Right ventricle myocardium superior (tissue), 1 donor: ENCODE measurements at places on chromosomes 3 and 15.

DNA sequence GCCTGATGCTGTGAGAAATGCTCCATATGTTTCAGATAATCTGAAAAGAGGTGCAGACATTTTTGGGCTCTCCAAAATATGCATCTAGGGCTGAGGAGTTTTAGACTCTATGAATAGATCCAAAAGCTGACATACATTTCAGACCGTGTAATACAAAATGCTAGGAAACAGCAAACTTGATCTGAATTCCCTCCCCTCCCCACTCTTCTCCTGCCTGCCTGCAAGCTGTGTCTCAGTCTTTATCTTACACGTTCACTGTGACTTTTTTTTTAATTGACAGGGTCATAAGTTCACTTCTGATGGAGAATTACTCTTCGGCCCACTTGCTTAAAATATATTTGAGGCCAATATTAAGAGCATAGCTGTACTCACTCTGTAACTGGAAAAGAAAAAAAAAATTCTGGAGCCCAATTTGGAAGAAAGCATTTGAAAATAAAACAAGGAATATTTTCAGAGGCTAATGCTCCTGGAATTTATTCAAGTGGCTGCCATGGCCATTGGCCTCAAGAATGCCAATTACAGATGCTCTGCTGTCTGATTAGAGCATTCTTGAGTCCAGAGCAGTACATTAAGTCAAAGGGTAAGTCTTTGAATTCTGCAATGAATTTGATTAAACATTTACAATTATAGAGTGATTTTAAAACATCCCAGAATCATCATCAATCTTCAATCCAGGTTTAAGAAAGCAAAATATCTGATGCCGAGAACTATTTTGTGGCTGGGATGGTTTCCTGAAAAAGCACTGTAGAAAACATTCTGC, 146.2 kb upstream of the SEMA6D start:
- DNase-seq, result no peak

DNA sequence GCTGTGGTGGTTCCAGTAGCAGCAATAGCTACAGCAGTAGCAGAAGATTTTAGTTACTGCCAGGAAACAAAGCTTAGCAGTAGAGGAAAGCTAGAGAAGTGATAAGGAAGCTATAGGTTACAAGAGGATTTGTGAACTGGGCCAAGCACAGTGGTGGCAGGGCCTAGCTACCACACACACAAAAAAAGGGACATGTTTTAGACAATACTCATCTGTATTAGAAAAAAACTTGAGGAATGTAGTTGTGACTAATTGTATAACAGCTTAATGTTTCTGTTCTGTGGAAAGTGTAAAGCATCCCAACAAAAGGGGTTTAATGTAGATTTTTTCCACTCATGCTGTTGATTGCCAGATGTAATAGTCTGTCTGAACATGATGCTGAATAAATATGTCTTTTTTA, 29.9 kb upstream of the PFN2 start:
- no peak for DNase-seq

GRCh38 chr15:89500397-89501270, 4.3 kb upstream of the RHCG start:
- DNase-seq, result no peak

DNA sequence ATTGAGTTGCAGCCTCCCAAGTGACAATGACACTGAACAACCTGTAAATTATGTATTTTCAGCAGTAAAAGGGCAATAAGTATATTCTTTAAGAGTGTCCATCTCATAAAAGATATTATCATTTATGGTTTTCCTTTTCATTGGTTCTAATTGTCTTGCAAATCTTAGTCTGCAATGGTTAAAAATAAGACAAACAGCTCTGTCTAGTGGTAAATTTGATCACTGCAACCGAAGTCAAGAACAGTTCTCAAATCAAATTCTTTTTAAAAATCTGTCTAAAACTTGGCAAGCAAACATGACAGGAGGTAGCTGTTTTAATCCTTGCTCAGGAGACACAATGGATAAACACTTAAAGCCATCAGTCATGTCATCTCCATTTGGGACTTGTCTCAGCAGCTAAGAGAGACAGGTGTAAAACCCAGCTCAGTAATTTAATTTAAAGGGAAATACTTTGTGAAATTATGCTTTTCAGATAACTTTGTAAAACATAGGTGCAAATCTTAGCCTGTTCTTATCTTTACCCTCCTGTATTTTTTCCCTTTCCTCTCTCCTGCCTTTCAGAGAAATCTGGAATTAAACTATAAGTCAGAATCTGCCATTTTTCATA, 150.3 kb upstream of the ARHGEF26 start:
- no peak for DNase-seq

DNA sequence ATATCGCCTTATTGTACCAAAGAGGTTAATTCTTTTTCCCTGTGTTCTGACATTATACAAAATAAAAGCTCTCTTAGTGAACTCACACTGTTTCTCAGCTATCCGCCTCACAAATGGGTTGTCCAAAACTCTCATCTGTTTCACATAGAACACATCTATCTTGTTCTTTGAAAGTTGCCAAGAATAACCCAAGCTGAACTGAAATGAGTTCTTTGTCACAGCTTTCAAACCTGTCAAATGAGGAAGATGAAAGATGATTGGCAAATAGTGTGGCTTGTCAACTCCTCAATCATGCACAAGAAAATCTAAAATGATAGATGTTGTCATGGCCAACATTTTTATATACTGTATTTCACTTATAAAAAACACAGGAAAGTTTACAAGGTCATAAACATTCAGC, 168.1 kb upstream of the OSTN start:
- no peak for DNase-seq

DNA sequence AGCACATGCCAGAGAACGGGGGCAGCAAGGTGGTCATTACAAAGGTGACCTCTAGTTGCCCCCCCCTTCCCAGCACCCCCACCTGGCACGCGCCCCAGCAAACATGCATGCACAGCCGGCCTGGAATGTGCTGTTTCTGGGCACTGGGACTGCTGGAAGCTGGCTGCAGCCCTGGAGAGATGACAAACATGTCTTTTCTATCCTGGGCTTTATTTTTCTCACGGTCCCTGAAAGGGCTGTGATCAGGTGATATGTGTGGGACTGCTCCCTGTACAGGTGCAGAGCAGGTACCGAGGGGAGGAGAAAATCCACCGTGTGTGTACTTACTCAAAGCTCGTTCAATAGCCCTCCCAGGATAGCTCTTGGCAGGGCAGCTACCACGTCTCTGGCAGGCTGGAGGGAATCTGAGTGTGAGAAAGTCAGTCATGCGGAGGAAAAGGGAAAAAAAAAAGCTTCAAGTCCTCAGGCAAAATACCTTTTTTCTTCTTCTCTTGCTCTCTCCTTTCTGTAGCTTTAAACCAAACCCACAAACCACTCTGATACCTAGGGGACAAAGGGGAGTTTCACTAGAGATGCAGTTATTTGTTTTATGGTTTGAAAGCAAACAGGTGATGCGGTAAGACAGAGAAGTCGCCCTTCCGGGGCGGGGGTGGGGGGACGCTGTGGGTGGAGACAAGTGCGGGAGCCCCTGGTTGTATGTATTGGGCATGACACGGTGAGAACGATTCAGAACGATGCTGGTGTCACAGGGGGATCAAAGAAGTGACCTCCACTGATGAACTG, 5.0 kb upstream of the HES1 start:
- DNase-seq, result no peak

DNA sequence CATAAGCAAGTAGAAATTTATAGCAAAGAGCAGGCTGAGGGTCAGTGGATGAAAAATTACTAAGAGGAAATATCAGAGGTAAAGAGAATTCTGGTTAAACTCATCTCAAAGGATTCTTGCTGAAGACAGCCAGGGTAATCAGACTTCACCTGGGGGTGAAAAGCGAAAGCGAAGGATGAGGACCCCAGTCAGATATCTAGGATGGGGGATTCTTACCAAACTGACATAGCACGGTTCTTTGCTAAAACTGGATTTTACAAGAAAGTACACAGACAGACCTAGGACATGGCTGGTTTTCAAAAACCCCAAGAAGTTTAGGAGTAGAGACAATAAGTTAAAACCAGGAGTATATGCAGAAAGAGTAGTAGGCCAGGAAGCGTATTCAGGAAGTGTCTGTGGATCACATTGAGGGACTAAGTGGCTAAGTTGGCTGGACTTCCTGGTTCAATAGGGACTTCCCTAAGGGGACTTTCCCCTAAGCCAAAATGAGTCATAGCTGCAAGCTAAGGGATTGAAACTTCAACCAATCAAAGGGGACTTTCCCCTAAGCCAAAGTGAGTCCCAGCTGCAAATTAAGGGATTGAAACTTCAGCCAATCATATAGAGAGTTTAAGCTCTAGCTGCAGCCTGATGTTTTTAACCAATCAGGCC, 2.4 kb upstream of the CFAP91 start:
- DNase-seq, result no peak

DNA sequence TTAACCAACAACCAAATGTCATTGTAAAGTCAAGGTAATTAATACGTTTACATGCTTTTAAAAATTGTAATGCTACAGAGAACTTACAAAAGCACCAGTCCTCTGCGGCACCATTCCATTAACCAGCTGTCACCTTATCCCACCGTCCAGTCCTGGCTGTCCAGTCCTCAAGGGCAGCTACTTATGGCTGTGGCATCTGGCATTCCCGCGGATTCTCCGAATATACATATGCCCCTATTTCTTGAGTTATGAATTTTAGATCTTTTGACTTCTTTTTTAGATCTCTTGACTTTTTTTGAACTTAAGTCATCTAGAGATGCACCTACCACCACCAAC, 382 bp upstream of the POMGNT2 start:
- DNase-seq, result no peak

- DNase-seq, result no peak
These were observed 42.3 kb downstream of the RSRC1 start for GRCh38 chr3:158152186-158152585.

DNA sequence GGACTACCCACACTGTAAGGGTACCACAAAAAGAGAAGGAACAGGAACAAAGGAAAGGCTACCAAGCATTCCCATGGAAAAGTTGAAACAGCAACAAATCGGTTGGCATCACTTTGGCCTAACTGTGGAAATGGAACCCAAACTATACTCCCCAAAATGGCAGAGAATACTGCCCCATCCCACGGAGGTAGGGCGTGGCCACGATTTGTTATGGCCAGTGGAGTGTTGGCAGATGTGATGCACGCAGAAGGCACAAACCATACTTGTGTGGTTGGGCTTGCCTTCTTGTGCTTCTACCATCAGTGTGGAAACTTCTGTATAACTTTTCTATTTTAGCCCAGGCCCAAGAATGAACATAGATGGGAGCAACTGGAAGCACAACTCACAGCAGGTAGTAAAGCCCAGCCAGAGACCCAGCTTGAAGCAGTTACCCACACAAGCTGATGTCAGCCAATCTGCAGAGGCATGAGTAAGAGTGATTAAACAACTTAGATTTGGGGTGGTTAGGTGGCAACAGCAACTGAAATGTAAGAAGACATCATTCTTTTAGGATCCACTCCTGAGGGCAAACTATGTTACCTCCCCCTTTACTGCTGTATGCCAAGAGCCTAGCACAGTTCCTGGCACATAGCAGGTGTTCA, 64.1 kb downstream of the BTD start:
- no peak for DNase-seq

DNA sequence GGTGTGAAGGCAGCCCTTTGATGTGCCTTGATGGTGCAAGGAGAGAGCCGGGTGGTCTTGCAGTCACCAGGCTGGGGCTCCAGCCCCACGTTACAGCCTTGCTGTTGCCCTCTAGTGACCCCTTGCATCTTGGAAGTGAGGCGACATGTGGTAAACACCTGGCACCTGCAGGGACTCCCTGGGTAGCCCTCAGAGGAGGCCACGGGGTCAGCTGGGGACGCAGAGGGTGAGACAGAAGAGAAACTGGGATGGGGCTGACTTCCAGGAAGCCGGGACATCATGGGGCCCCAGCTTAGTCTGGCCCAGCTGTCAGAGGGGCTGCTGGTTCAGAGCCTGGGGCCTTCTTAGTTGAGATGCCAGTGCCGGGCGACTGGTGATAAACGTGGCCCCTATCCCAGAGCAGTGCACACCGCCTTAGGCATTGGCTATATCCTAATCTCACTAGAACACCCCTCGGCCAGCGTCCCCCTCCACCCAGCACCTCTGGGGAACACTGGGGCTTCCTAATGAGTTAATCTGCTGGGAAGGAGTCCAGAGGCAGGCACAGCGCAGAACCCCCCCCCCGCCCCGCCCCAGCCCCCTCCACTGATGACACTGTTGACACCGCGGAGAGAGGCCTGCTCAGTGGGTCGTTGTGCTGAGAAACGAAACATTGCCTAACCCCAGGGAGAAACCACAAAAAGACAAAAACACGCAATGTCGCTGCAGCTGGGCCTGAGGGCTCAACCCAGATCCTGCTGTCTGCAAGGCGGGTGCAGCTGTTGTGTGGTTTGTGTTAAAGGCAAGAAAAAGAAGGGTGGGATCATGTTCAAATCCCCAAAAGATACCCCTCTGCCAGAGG, 60.5 kb upstream of the KLF13 start:
- peak; percentile 80 for DNase-seq

- no peak for DNase-seq
These were observed 28.4 kb downstream of the P3H2 start for GRCh38 chr3:190092250-190092649.

GRCh38 chr3:12871404-12871983, 30.1 kb upstream of the RPL32 start:
- DNase-seq, result no peak

DNA sequence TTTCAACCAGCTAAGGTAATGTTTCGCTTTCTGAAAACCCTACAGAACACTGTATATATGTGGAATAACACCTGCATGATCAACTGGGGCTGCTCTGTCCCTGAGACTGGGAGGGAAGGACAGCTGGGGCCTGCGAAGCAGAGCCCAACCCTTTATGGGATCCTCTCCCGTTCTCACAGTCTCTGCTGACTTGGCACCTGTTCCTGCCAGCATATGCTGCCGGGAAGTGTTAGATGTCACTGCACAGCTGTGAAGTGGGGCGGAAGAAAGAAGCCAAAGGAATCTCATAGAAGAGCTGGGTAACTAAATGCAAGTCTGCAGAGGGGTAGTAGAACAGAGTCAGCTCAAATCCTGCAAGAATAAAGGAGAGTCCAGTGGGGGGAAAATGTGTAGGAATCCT, 29.6 kb downstream of the LRRC3B start:
- peak; percentile 49 for DNase-seq

DNA sequence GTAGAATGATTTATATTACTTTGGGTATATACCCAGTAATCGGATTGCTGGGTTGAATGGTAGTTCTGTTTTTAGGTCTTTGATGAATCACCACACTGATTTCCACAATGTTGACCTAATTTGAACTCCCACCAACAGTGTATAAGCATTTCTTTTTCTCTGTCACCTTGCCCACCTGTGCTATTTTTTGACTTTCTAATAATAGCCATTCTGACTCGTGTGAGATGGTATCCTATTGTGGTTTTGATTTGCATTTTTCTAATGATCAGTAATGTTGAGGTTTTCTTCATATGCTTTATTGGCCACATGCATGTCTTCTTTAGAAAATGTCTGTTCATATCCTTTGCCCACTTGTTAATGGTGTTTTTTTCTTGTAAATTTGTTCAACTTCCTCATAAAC, 340.8 kb downstream of the PLOD2 start:
- DNase-seq, result no peak
